Stomach (tissue), 19 donors: ENCODE measurements at places on chromosomes 11 and 22. TPM values are rescaled to one million over a fixed set of nuclear protein-coding genes. Genes with fewer than 3 reads are reported as not detected.

DNA sequence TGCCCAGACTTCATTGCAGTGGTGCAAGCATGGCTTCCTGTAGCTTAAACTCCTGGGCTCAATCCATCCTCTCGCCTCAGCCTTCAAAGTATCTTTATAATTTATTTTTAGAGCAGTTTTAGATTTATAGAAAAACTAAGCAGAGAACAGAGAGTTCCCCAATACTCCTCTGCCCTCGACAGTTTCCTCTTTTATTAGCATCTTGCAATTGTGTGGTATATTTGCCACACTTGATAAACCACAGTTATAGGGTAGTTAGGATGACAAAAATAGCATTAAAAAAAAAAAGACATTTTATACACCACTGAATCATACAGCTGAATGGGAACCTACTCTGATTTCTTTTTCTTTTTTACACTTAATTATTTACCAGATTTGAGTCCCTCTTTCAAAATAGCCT lies 31.2 kb downstream of the MS4A2 start:
- no peak for DNase-seq

CDHR5 gene
- 2.7 TPM for total RNA-seq

GRCh38 chr11:15159085-15159484 lies 44.4 kb downstream of the INSC start:
- DNase-seq: no peak

FAM111B gene
- 9.8 TPM for total RNA-seq

- DNase-seq: no peak
These were observed 86.9 kb upstream of the NNMT start for GRCh38 chr11:114209343-114209742.

- peak; percentile 9 for DNase-seq
These were observed at the start of gene KLHDC7B for GRCh38 chr22:50545522-50546325. Gene KLHDC7B (plus strand): TSS chr22:50545899. CDS start chr22:50546244, 345 bp downstream.

DNA sequence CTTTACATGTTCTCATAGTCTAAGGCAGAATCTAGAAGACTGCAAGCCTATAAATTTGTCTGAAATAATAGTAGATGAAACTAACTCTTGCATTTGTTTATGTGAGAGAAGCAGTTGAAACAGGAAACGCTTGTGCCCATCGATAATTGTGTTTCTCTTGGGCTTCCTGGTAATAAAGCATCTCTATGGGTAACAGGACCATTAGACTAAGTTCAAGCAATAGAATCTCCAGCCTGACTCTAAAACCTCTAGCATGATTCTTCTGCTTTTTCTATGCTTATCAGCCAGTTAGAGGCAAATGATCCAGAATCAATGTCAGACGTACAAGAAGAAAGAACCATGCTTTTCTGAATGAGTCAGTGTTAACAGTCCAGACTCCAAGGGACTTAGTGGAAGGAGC lies 1734.4 kb downstream of the LRRC4C start:
- DNase-seq: no peak

APLNR gene
- total RNA-seq: 5.1 TPM

DNA sequence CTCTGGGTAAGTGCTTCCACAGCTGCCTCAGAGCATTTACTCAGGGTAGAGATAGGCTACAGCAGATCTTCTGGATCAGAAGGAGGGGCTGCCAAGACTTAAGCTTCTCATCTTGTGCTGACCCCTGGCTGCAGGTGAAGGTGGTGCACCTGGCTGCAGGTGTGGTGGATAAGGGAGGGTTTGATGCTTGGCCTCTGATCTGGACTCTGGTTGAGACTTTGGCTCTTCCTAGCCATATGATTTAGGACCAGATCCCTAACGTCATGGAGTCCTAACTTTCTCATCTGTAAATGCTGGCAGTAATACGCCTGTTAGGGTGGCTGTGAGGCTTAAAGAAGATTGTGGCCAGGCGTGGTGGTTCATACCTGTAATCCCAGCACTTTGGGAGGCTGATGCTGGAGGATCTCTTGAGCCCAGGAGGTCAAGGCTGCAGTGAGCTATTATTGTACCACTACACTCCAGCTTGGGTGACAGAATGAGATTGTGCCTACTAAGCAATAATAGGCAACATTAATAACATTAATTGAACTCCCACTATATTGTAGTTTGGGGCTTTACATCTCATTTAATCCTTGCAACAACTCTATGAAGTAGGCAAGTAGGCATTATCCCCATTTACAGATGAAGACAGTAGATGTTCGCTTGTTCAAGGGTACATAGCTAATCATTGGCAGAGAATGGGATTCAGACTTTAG lies 10.7 kb downstream of the DTX4 start:
- peak; percentile 44 for DNase-seq

C11orf87 gene
- total RNA-seq: not detected

GRCh38 chr11:90349731-90350130 lies 126.9 kb upstream of the CHORDC1 start:
- no peak for DNase-seq

KCNJ5 gene
- total RNA-seq: 0.73 TPM

DNA sequence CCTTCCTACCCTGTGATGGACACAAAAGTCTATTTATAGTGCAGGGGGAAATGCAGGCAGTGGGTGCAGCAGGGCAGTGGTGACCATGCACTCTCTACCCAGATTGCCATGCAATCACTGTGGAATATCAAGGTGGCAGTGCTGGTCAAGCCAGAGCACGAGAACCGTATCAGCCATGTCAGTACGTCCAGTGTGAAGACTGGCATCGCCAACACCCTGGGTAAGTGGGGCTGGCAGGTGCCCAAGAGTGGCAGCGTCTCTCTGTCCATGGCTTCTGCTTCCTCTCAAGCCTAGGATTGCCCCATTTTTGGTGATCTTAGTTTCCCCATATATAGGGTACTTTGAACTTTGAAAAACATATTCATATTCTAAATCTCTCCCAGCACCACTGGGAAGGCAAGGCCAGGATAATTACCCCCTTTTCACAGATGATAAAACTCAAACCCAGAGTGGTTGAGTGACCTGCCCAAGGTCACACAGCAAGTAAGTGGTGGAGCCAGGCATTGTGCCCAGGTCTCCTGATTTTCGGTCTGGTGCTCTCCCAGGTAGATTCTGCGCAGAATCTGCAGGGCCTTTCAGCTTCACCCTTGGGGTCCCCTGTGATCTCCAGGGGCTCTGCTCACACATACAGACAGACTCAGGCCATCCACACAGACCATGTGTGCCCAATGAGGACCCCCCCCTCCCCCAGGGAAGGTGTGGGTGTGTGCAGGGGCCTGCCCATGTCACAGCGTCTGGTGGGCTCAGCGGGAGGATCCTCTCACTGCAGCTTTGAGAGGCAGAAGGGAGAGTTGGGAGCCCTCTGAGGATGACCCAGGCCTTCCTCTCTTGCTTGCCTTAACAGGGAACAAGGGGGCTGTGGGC lies 7.1 kb downstream of the INPPL1 start:
- no peak for DNase-seq

DNA sequence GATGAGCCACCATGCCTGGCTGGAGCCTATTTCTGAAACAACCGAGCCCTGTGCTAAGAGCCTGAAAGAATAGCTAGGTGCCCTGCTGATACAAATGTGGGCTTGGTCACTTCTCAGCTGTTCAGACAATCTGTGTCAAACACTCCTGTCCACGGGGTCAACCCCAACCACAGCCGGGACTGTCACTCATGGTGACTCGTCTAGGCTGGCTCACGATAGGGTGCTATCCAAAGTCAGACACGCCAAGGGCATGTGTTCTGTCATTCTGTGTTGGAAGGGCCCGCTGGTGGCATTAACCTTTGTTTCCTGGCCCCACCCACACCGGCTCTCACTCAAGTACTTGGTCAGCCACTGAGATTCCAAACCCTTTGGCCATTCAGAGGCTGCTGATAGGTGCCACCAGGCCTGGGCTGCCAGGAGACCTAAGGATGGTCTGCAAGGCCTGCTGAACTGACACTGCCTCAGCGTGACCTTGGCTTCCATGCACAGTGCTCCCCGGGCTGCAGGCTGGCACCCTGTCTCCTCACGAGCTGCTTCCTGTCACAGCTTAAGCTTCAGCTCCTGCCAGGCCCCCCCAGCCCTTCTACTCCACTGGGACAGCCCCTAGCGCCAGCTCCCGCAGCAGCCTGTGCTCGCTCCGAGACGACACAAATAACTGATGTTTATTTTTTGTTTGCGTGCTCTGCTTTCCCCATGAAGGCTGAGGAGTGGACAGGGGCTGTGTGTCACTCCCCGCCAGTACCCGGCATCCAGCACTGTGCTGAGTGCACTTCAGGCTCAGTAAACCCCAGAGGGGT lies 14.2 kb upstream of the CDC42BPG start:
- DNase-seq: no peak
